ENCODE measurements at places on chromosomes 5 and 9. TPM values are rescaled to one million over a fixed set of nuclear protein-coding genes. Genes with fewer than 3 reads are reported as not detected.

NUTM2F gene
- total RNA-seq = not detected

ISL1 gene
- not detected for total RNA-seq

ALDH1A1 gene
- 4.0 TPM for total RNA-seq

IER5L gene
- total RNA-seq = 58.3 TPM

RNF180 gene
- 2.5 TPM for total RNA-seq

SLC34A3 gene
- not detected for total RNA-seq

HABP4 gene
- 9.1 TPM for total RNA-seq

TAF11L5 gene
- total RNA-seq = not detected

BAAT gene
- total RNA-seq = not detected

ZNF474 gene
- not detected for total RNA-seq

SNX24 gene
- total RNA-seq = 13.4 TPM

TXNDC8 gene
- not detected for total RNA-seq

TUT7 gene
- total RNA-seq = 16.6 TPM

SLC6A19 gene
- total RNA-seq = not detected

FAT2 gene
- not detected for total RNA-seq

SLC28A3 gene
- total RNA-seq = under 0.01 TPM

SEC24A gene
- total RNA-seq = 34.0 TPM

DND1 gene
- total RNA-seq = not detected

STPG3 gene
- not detected for total RNA-seq

OR1K1 gene
- not detected for total RNA-seq

HTR4 gene
- total RNA-seq = not detected

HAVCR2 gene
- not detected for total RNA-seq

VCAN gene
- total RNA-seq = 976 TPM

PMPCA gene
- 38.5 TPM for total RNA-seq

FOXI1 gene
- total RNA-seq = not detected

AIF1L gene
- not detected for total RNA-seq

PCDHB13 gene
- total RNA-seq = 0.90 TPM

FGF1 gene
- total RNA-seq = 37.7 TPM

MARCOL gene
- not detected for total RNA-seq

DNAJC21 gene
- total RNA-seq = 9.7 TPM
